ENCODE measurements at places on chromosomes 5 and 9. TPM values are rescaled to one million over a fixed set of nuclear protein-coding genes. Genes with fewer than 3 reads are reported as not detected.

CMYA5 gene
- total RNA-seq: 0.05 TPM

PCDHB4 gene
- total RNA-seq: 0.17 TPM

- no peak for DNase-seq
These were observed 129.0 kb downstream of the APBA1 start for GRCh38 chr9:69542942-69543704.

SUSD3 gene
- not detected for total RNA-seq

BRD9 gene
- 51.6 TPM for total RNA-seq

TMEM245 gene
- total RNA-seq: 82.4 TPM

GRCh38 chr9:84315278-84315877, 25.2 kb downstream of the SLC28A3 start:
- peak; percentile 78 for DNase-seq

ARL15 gene
- total RNA-seq: 82.2 TPM

DNA sequence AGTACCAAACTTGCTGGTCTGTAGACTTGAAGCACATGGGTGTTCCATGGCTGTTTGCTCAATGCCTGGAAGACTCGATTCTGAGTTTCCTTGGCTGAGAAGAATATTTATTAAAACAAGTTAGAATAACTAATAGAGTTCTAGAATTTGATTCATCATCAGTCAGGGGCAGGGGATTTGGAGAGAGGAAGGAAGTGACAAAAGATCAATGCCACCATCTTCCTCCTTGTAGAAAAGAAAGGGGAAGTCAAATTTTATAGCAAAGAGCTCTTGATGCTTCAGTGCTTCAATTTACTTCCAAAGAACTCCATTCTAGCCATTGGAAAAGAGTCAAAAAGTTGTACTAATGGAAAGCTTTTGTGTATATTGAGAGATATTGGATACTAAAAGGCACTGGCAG, 236.3 kb downstream of the MCTP1 start:
- DNase-seq: no peak

- DNase-seq: peak; percentile 89
These were observed 16.1 kb upstream of the NEUROG1 start for GRCh38 chr5:135551593-135552447.

RMRP gene
- 10,291 TPM for total RNA-seq

GRCh38 chr9:32573821-32574220, 862 bp upstream of the NDUFB6 start:
- no peak for DNase-seq

PCDHA11 gene
- 0.28 TPM for total RNA-seq

TMEM232 gene
- 0.37 TPM for total RNA-seq

SLC24A2 gene
- total RNA-seq: not detected

DNA sequence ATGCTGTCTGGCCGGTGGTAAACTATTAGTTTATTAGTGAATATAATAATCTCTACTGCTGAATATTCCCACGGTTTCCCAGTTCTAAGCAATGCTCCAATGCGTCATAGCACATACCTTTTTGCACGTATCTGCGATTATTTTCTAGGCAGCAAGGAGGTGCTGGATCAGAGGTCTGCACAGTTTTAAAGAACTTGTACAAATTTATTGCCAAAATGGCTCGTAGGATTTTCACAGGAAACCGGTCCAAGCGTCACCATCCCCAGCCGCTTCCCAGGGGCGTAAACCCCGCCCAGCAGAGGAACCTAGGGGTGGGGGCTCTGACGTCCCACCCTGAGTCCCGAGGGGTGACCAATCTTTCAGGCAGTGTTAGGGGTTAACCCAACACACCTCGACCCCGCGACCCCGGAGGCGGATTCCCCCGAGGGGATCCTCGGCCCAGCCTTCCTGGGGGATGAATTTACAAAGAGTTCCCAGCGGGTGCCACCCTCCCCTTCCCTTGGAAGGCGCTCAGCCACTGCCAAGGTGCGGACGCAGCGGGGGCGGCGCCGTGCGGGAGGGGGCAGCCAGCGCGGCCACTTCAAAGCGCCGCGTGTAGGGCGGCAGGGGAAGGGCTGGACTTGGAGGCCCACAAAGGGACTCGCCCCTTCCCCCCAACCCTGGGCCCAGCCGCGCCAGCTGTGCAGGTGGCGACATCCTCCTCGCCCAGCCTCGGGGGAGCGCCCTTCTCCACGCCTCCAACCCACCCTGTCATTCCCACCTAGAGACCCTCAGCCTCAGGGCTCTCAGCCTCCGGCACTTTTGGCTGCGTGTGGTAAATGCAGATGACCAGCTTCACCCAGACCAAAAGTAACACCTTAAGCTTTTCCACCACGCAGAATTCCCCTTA, 43.5 kb upstream of the TCF7 start:
- peak; percentile 23 for DNase-seq

- no peak for DNase-seq
These were observed 51.6 kb upstream of the LIFR start for GRCh38 chr5:38607930-38608564.

NUTM2G gene
- not detected for total RNA-seq

DNA sequence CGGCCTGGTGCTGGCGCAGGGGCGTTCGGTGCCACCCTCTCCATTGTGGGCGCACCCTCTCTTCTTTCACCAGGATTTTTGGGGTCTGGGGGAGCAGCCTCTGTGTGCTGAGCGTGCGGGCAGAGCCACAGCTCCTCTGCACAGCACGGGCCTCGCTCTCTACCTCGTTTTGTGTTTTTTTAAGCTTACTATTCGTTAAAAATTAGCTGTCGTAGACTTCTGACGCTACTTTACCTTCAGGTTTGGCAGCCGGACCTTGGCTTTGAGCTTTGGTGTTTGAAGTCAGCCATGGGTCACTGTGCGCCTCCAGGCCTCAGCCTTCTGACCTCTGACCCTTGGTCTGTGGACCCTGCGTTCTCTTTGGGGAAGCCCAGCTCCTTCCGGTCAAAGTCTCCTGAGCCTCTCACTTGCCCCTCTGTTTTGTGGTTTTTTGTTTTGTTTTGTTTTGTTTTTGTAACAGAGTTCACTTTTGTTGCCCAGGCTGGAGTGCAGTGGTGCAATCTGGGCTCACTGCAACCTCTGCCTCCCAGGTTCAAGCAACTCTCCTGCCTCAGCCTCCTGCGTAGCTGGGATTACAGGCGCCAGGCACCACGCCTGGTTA, 88.2 kb upstream of the CACNA1B start:
- DNase-seq: no peak

FBXW2 gene
- total RNA-seq: 55.7 TPM

TUSC1 gene
- total RNA-seq: 9.4 TPM

GPR150 gene
- 0.05 TPM for total RNA-seq

DNA sequence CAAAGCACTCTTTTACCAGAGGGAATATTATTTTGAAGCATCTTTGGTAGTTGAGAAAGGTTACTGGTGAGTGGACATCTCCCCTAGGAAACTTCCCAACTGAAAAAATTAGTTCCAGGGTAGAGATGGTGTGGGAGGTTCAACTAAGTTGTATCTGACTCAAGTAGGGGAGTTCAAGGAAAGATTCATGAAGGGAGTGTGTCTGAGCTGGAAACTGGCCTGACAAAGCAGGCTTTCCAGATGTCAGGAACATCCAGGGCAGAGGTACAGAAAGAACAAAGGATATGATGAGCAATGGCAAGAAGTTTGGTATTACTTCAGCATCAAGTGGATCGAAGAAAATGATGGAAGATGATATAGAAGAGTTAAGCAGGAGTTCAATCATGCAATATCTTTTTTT, 458.0 kb upstream of the RIOK2 start:
- no peak for DNase-seq

GRCh38 chr9:116760636-116761035, 73.5 kb downstream of the TRIM32 start:
- DNase-seq: no peak

PCDHGB1 gene
- total RNA-seq: 1.4 TPM

GRCh38 chr5:82374637-82375036, 96.5 kb upstream of the RPS23 start:
- DNase-seq: no peak

- DNase-seq: peak; percentile 13
These were observed 53.4 kb upstream of the SUB1 start for GRCh38 chr5:32531885-32532520.

DNA sequence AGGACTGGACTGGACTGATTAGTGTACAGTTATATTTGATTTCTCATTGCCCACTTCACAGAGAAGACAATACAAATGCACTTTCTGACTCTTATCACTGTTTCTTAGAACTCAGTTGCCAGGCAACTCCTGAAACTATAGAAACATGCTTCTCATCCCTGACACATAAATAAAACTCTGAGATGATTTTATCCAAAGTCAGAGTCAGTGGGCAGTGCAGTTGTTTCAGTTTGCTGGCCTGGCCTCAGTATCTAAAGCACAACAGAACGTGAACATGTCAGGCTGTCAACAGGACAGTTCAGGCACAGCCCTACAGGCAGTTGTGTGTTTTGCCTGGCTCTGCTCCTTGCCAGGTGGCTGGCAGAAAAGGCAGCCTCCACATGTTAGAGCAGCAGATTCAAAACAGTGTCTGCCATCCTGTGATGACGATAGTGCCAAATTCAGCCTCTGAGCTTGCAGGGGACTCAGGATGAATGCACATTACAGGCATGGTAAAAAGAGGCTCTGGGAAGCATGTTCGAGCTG, 65.1 kb upstream of the CCDC152 start:
- DNase-seq: no peak

TDRD7 gene
- 20.8 TPM for total RNA-seq

PHF24 gene
- not detected for total RNA-seq

NIM1K gene
- total RNA-seq: 0.05 TPM

HMMR gene
- total RNA-seq: 60.2 TPM

DNA sequence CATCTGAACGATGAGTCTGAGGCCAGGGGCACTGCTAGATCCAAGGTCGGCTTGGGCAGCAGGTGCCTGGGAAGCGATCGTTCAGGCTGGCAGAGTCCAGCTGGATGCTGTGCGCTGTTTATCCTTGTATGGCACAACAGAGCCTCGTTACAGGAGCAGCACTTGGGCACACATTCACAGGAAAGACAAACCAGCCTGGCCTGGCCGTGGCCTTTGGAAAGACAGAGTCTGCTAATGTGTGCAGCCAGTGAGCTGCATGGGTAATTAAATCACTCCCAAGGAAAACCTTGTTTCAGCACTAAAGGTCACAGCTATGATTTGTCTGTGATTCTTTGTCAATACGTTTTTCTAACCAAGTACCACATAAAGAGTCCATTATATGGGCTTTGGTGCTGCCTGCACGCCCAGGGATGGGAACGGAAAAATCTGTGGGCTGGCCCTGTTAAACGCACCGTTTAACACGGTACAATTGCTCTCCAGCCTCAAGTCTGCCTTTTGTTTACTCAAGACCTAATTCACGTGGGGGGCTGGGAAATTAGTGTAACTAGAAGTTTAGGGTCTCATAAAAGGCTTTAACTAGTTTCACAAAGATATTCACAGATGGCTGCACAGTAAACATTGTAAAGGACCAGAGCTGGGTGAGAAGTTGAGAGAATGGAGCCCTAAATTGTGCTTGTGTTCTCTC, 509.3 kb downstream of the KDM4C start:
- no peak for DNase-seq

LHX3 gene
- not detected for total RNA-seq

DNA sequence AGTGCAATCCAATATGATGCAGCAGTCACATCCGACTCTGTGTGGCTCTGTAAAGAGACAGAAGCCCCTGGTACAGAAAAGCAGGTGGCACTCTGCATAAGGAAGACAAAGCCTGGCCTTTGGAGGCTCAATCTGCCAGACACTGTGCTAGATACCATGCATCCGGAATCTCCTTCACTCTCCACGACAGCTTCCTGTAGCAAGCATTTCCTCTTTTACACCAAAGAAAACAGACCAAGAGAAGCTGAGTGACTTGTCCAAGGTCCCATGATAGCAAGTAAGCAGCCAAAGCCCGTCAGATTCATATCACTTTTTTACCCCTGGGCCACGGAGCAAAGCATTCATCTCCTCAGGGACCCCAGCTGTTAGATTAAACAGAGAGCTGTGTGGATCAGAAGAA, 64.2 kb upstream of the SMIM23 start:
- DNase-seq: peak; percentile 26

DNA sequence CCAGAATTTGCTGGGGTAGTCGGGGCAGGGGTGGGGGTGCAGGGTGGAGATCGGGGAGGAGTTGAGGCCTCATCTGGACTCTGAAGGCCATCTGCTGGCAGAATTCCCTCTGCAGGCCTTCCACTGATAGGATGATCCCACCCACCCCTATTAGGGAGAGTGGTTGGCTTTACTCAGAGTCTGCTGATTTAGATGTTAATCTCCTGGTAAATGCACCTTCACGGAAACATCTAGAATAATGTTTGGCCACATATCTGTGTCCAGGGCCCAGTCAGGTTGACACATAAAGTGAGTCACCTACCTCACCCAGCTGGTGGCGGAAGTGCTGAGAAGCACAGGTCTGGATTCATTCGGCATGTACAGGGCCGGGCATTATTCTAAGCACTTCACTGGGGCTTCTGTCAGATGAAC, 50.0 kb downstream of the DAPK1 start:
- no peak for DNase-seq

DNA sequence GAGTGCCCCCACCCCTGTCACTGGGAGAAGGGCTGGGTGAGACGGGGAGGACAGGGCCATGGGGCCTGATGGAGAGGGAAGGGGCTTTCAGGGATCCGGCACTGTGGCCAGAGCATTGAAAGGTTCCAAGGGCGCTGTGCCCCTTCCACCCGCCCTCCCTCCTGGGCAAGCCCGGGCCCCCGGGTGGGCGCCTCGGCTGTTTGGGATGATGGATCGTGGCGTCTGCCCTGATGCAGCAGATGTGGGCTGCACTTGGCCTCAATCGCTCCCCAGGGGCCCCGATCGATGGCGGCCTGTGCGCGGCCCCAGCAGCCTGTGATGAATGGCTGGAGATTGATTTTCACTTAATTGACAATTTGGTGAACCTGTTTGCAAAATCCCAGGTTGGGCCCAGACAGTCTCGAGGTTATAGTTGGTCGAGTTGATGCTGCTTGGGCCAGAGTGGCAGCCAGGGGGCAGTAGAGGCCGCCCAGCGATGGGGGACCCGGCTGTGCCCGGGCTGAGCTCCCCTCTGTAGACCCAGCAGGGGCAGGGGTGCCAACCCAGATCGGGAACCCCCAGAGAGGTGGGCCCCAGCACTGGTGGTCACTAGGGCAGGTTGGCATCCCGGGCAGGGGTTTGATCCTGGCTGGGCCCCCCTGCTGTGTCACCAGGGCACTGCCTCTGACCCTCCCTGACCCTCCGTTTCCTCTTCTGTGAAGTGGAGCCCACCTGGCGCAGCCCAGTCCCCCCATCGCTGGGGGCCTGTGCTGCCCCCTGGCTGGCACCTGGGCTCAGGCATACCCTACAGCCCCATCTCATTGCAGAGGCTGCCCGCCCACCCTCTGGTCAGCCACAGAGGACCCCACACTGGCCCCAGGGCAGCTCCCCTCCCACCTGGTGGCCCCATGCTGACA, 34.7 kb downstream of the LHX3 start:
- DNase-seq: peak; percentile 42

CTXN3 gene
- total RNA-seq: not detected

CD74 gene
- 4.8 TPM for total RNA-seq

LCN1 gene
- total RNA-seq: not detected

DNA sequence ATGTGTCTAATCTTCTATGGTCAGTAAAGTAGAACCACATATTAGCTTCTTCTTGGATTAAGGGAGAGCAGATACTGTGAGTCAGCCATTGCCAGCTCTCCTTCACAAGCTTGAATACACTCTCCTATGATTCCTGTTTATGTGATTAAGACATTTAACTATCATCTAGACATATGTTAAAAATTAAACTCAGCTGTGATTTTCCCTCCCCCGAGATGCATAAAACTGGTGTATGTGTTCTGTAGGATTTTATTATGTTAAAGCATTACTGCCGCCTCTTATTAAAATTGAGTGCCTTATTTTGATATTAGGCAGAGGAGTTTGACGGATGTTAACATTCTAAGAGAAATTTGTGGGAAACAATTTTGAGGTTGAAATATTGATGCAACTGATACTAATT, 114.6 kb downstream of the ACTBL2 start:
- no peak for DNase-seq

CCNI2 gene
- total RNA-seq: 0.51 TPM

GRCh38 chr9:132116583-132116982, 36.9 kb upstream of the MED27 start:
- DNase-seq: no peak

Data from dermis blood vessel endothelial cell (primary cell).